ENCODE measurements at places on chromosomes 11 and 22.

DNA sequence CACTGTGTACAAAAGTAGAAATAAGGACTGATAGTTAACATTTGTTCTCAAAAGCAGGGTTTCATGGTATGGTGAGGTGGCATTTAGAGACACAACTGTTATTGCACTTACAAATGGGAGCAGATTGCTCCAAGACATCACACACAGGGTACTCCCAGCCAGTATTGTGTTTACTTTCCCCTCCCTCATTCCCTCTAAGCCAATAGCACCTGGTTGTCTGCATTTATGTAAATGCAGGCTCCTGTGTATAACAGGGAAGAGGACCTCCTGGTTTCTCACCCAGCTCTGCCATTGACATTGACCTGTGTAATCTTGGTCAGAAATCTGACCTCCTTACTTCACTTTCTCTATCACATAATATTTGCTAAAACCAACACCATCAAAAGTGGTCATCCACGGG lies 154.4 kb downstream of the NAV2 start:
- no peaks in the 10 kb centered on the region for H3K36me3 ChIP-seq
- H3K4me3 ChIP-seq = no peak overlapping the region
- no peak for DNase-seq
- H3K4me1 ChIP-seq = no peaks in the 10 kb centered on the region

DNA sequence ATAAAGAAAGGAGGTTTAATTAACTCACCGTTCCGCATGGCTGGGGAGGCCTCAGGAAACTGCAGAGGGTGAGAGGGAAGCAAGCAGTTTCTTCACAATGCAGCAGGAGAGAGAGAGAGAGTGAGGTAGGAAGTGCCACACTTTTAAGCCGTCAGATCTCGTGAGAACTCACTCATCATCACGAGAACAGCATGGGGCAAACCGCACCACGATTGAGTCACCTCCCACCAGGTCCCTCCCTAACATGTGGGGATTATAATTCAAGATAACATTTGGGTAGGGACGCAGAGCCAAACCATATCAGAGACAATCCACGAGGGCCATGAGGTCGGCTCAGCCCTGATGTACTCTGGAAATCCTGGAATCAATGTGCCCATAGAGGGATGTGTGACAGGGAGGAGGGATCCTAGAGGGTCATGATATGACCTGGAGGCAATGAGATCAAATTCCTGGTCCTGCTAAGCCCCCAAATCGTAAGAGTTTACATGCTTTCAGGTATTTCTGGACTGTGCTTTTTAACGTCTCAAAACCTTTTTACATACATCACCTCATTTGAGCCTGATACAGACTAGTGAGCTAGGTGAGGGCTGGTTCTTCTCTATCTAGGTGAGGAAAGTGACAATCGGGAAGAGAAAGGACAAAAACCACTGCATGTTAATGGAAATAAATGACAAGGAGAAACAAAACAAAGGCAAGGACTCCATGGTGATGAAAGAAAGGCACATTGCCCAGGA lies 19.5 kb upstream of the RASSF10 start:
- peaks cover 18% of the 10 kb centered on the region for H3K27me3 ChIP-seq
- H3K4me1 ChIP-seq = no peaks in the 10 kb centered on the region
- no peak overlapping the region for H3K27ac ChIP-seq
- no peaks in the 10 kb centered on the region for H3K36me3 ChIP-seq
- no peak for DNase-seq

GRCh38 chr11:99584830-99585229 lies 564.1 kb downstream of the CNTN5 start:
- no peaks in the 10 kb centered on the region for H3K4me1 ChIP-seq
- no peaks in the 10 kb centered on the region for H3K36me3 ChIP-seq
- H3K4me3 ChIP-seq = no peak overlapping the region

- H3K36me3 ChIP-seq = peaks cover 21% of the 10 kb centered on the region
- no peak overlapping the region for H3K27ac ChIP-seq
- peaks cover 20% of the 10 kb centered on the region for H3K4me1 ChIP-seq
- peaks cover 33% of the 10 kb centered on the region for H3K27me3 ChIP-seq
- H3K4me3 ChIP-seq = no peak overlapping the region
These were observed 20.7 kb upstream of the RAB38 start for GRCh38 chr11:88195908-88196307.

DNA sequence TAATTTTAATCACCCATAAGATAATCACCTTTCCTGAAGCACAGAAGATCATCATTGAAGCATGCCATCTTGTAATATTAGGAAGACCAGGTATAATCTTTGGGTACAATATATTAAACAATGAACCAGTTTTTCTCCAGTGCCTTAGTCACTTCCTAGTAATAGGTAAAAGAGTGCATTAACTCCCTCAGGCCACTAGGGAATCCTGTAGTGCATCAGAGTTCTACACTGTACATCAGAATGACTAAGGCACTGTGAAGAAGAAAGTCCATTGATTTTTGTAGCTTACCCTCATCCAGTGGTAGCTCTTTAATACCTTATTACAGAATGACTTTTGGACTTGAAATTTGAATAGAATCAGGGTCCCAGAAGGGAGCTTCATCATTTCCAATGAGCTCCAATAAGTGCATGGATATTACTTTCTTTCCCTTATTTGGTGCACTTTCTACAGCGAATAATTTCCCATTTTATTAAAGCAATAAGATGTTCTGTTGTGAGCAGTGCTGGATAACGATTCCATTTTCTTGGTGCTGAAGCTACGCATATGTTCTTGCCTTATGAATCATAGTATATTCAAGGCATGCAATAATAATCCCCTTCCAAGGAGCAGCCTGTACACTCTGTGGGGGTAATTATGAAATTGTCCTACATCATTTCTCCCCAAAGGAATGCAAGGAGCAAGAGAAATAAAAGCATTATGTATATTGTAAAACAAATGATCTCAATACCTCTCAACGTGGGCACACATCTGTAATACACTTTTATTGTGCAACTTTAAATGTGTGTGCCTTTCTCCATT lies 4.7 kb downstream of the C11orf87 start:
- no peaks in the 10 kb centered on the region for H3K4me1 ChIP-seq
- no peaks in the 10 kb centered on the region for H3K36me3 ChIP-seq
- H3K4me3 ChIP-seq = no peak overlapping the region
- no peak for DNase-seq
- H3K27me3 ChIP-seq = peaks cover 17% of the 10 kb centered on the region

DNA sequence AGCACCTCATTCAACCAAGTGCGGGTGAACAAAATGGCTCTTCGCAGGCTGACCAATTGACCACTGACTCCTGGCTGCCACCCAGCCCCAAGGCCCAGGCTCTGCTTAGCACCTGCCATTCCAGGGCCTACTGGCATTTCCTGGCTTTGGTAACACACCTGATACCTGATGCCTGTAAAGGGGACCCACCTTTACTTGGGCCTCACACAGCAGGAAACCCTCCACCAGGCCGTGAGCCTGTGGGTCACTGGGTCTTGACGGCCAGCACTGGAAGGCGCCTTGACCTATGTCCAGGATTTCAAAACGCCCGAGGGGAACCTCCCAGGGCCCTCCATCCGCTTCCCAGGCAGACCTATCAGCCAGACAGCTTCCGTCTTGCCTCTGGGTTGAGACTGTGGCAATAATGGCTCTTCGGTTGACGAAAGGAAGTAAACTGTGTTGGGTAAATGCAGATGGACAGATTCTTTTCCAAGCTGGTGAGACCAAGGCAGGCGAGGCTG lies 16.8 kb upstream of the TMEM184B start:
- H3K4me3 ChIP-seq = no peak overlapping the region
- no peak overlapping the region for H3K27ac ChIP-seq
- no peak for DNase-seq
- H3K4me1 ChIP-seq = no peaks in the 10 kb centered on the region
- H3K36me3 ChIP-seq = peaks cover 3% of the 10 kb centered on the region

DNA sequence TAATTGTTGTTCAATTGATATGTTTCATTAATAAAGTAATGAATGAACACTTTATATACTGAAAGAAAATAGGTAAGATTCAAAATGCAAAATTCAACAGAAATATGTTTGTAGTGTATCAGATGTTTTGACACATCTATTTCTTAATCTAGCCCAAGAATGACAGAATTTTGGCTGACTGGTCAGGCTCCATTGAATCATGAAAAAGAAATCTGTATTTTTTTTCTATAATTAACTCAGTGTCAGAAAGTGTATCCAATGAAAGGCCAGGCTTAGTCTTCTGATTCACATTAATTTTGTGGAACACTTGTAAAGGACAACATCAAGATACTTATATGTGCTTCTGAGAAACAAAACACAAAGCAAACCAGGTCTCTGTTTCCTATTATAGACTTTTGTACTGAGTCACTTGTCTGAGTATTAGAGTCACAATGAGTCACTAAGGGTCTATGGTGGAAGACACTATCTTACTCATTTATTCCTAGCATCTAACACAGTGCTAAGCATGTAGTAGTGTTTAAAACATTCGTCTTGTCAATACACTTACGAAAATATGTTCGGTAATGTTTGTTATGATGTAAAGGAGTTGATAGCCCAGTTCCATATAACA lies 297.7 kb upstream of the CCDC90B start:
- no peaks in the 10 kb centered on the region for H3K36me3 ChIP-seq
- H3K4me3 ChIP-seq = no peak overlapping the region
- H3K4me1 ChIP-seq = no peaks in the 10 kb centered on the region

GRCh38 chr11:72482211-72482812 lies 48.0 kb upstream of the CLPB start:
- peaks cover 21% of the 10 kb centered on the region for H3K4me1 ChIP-seq
- DNase-seq = peak; percentile 73
- no peaks in the 10 kb centered on the region for H3K36me3 ChIP-seq
- H3K27me3 ChIP-seq = no peaks in the 10 kb centered on the region

DNA sequence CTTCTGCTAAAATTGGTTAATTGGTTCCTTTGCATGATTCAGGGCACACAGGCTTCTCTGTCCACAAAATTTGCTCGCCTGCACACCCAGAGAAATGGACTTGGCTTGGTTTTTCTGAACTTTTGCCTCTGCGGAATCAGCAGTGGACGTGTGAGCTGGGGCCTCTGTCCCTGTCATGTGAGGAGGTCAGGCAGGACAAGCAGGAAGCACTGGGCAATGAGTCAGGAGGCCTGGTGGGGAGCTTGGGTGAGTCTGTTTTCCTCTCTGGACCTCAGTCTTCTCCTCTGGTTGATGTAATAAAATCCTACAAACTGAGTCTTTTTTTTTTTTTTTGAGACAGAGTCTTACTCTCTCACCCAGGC lies 10.4 kb upstream of the CELSR1 start:
- H3K36me3 ChIP-seq = no peaks in the 10 kb centered on the region
- H3K27ac ChIP-seq = no peak overlapping the region
- peaks cover 22% of the 10 kb centered on the region for H3K27me3 ChIP-seq
- H3K4me3 ChIP-seq = no peak overlapping the region

DNA sequence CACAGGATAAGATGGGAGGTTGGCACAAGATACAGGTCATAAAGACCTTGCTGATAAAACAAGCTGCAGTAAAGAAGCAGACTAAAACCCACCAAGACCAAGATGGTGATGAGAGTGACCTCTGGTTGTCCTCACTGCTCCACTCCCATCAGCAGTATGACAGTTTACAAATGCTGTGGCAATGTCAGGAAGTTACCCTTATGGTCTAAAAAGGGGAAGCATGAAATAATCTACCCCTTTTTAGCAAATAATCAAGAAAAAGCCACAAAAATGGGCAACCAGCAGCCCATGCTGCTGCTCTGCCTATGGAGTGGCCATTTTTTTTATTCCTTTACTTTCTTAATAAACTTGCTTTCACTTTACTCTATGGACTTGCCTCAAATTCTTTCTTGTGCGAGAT lies 8.7 kb upstream of the PIWIL4 start:
- H3K4me1 ChIP-seq = peaks cover 1% of the 10 kb centered on the region
- H3K27me3 ChIP-seq = no peaks in the 10 kb centered on the region
- no peaks in the 10 kb centered on the region for H3K36me3 ChIP-seq
- DNase-seq = no peak
- no peak overlapping the region for H3K27ac ChIP-seq
- H3K4me3 ChIP-seq = no peak overlapping the region

GRCh38 chr11:3834664-3835461 lies 5.9 kb downstream of the RHOG start:
- H3K27me3 ChIP-seq = no peaks in the 10 kb centered on the region
- peak overlapping the region; percentile 58 for H3K4me3 ChIP-seq
- H3K27ac ChIP-seq = peak overlapping the region; percentile 78
- peaks cover 86% of the 10 kb centered on the region for H3K4me1 ChIP-seq

DNA sequence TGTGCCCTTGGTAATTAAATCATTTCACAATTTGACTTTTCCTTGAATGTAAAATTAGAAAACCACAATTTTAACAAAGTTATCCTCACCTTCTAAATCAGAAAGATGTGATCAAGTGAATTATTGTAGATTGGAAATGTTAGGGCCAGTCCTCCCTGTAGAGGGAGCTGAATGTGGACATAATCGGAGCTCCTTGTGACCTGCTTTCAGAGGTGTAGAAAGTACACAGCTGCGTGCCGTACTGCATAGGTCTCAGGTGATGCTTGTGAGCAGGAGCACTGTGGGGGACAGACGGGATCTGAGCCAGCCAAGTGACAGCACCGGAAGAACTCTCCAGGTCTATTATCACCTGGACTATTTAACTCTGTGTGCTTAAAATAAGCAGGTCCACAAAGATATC lies 338.0 kb downstream of the AASDHPPT start:
- H3K27me3 ChIP-seq = no peaks in the 10 kb centered on the region
- DNase-seq = no peak
- no peaks in the 10 kb centered on the region for H3K36me3 ChIP-seq
- no peak overlapping the region for H3K27ac ChIP-seq

- peaks cover under 1% of the 10 kb centered on the region for H3K27me3 ChIP-seq
- peaks cover 3% of the 10 kb centered on the region for H3K36me3 ChIP-seq
- H3K27ac ChIP-seq = no peak overlapping the region
- DNase-seq = no peak
- no peak overlapping the region for H3K4me3 ChIP-seq
These were observed 5.7 kb upstream of the LIN7C start for GRCh38 chr11:27512238-27512637.

- H3K4me3 ChIP-seq = no peak overlapping the region
- H3K36me3 ChIP-seq = peaks cover 1% of the 10 kb centered on the region
- no peak for DNase-seq
- peaks cover 15% of the 10 kb centered on the region for H3K27me3 ChIP-seq
These were observed 124.9 kb upstream of the ZC3H12C start for GRCh38 chr11:109968299-109968698.

DNA sequence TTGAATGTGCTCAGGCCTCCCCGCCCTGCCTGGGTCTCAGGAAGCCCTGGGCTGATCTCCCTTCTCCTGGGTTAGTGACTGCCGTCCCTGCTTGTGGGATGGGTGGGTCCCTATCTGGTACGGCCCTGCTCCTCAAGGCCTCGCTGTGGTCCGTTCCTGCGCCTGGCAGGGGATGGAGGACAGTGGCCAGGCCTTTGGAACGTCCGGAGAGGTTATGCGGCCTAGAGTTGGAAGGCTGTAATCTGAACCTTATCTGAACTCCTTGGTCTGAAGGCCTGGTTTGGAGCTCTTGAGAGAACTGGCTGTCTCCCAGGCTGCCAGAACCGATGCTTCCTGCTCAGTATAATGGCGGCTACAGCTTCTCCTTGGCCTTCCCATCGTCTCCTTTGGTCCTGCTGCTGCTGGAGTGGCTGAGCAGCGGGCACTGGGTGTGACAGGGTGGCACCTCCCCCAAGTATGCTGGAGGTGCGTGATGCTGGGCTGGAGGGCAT lies 72.8 kb downstream of the FLI1 start:
- H3K36me3 ChIP-seq = peaks cover 57% of the 10 kb centered on the region
- H3K4me1 ChIP-seq = peaks cover 12% of the 10 kb centered on the region
- H3K4me3 ChIP-seq = no peak overlapping the region
